ENCODE measurements at places on chromosomes 2 and 18. TPM values are rescaled to one million over a fixed set of nuclear protein-coding genes. Genes with fewer than 3 reads are reported as not detected.

GRCh38 chr2:152348388-152348787 lies 13.4 kb downstream of the FMNL2 start:
- no peak for DNase-seq

- no peak for DNase-seq
These were observed 3.8 kb upstream of the PTPN4 start for GRCh38 chr2:119755906-119756305.

- DNase-seq, result no peak
These were observed 372.8 kb downstream of the MTX2 start for GRCh38 chr2:176642074-176642473.

GRCh38 chr2:48771241-48772014 lies 15.9 kb upstream of the LHCGR start:
- DNase-seq, result no peak

GRCh38 chr18:36460854-36461253 lies 163.3 kb downstream of the FHOD3 start:
- DNase-seq, result no peak

The PLEKHH2 gene
- 11.8 TPM for total RNA-seq

GRCh38 chr2:101328474-101329007 lies 20.0 kb upstream of the RNF149 start:
- no peak for DNase-seq

The ASB18 gene
- 0.91 TPM for total RNA-seq

DNA sequence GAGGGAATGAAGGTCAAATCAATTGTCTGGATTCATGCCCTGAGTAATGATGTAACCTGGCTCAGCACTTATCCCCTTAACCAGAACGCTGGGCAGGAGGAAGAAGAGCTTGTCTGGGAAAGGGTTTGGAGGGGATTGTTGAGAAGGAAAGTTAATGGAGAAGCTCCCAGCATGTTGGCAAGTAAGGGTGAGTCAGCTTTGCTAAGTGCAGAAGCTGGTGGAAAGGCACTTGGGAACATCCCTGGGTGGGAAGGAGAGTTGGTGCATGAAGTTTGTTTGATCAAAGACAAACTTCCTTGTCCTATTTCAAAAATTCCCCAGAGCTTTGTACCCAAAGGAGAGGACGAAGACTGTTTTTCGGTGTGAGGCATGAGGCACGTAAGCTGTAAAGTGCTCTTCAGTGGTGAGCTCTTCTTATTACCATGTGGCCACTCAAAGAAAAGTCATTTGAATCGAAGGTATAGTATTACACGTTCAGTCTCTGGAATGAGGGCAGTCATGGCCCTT lies 17.6 kb upstream of the DAW1 start:
- no peak for DNase-seq

The VSNL1 gene
- 953 TPM for total RNA-seq

Data from dorsolateral prefrontal cortex (tissue), 122 donors.